IMR-90 (cell line): ENCODE measurements at places on chromosomes 1 and 21. TPM values are rescaled to one million over a fixed set of nuclear protein-coding genes. Genes with fewer than 3 reads are reported as not detected.

AGT gene
- under 0.01 and 0.18 TPM in 2 replicates for total RNA-seq

C8A gene
- total RNA-seq: not detected in 2 replicates

NRIP1 gene
- 73.8 and 85.3 TPM in 2 replicates for total RNA-seq

UBE4B gene
- total RNA-seq: 39.3 and 41.9 TPM in 2 replicates

RC3H1 gene
- total RNA-seq: 26.1 and 39.3 TPM in 2 replicates
